Esophagus squamous epithelium (tissue), 5 donors: ENCODE measurements at places on chromosomes 7 and 10.

DNA sequence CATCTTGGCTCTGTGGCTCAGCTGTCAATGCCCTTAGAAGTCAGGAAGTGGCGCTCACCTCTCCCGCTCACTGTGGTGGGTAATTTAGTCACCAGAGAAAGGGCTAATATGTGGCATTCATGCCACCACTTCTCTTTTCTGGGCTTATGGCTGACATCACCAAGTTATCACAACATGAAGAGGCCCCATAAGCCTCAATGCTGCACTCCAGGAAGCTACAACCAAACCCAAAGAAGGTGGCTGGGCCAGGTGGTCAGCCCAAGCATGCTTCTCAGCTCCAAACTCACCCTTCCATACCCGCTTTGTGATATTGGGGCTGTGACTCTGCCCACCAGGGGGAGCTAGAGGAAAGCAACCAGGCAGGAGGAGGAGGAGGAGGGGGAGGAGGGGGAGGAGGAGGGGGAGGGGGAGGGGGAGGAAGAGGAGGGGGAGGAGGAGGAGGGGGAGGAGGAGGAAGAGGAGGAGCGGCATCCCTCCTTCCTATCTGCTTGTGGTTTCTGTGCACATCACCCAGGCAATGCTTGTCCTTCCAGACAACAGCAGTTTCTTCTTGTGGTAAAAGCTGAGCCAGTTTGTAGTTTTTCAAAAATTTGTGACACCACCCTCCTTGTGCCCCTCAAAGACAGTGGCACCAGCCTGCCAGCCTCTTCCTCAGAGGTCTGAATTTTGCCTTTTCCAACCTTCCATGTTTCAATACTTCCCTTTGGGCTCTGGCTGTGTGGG, 42.1 kb downstream of the CYP26A1 start:
- no peak for DNase-seq

- no peak for DNase-seq
Observed at GRCh38 chr10:49389361-49389933, 6.4 kb downstream of the DRGX start.

- DNase-seq = no peak
Observed at GRCh38 chr7:89809291-89809690, 345.0 kb upstream of the STEAP1 start.

- DNase-seq = no peak
Observed at GRCh38 chr10:110629680-110630191, 14.4 kb upstream of the RBM20 start.

DNA sequence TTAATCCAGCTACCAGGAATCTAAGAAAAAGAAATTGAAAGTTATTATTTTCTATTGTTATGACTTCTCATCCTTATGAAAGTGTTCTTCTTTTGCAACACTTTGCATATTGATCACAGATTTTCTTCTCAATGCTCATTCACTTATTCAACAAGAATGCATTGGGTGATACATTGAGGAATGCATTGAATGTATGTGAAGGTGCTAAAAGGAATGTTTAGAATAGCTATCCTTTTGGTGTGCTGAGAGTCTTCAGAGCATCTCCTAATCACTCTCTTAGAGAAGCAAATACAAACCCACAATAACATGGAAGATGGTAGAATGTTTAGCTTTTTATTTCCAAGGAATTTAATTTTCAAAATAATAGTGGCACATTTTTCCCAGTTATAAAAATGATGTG, 122.1 kb upstream of the KMT2E start:
- no peak for DNase-seq

DNA sequence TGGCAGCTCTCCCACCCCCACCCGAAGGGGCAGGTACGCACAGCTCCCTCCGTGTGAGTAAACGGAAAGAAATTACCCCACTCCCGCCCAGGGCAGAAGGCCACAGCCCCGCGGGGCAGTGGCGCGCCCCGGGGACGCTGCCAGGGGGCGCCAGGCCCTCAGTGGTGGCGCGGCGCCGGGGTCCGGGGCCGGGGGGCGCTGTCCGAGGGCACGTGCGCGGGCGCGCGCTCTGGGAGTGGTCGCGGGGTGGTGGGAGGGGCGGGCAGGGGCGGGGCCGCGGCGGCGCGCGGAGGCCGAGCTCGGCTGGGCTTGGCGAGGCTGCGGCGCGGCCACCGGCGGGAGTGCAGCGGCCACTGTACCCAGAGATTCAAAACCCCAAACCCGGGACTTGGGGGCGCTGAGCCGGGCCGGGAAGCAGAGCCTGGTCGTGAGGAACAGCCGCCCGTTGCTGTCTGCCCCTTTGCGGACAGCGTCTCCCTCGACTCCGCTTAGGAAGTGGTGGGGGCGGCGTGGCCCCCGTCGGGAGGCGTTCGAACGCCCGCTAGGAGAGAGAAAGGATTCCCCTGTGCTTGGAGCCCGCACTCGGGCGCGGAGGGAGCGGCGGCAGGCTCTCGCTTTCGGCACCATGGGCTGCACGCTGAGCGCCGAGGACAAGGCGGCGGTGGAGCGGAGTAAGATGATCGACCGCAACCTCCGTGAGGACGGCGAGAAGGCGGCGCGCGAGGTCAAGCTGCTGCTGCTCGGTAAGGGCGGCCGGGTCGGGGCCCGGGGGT, at the start of gene GNAI1:
GNAI1 (plus strand) TSS at position 296 of the 773 bp plus-strand sequence; CDS start at position 626, 330 bp downstream.
- DNase-seq = no peak

GRCh38 chr10:117544004-117544701, 1.6 kb downstream of the EMX2 start:
- no peak for DNase-seq

- DNase-seq = no peak
Observed at GRCh38 chr7:42494199-42494710, 257.2 kb upstream of the GLI3 start.
